K562 (cell line): ENCODE measurements at places on chromosomes 6 and 20.
A peak's percentile ranks its signal among the peaks of the same experiment; 100 is the strongest.

- peak; percentile 77 for DNase-seq
Observed at GRCh38 chr20:46367967-46368901, 38.2 kb downstream of the ELMO2 start.

DNA sequence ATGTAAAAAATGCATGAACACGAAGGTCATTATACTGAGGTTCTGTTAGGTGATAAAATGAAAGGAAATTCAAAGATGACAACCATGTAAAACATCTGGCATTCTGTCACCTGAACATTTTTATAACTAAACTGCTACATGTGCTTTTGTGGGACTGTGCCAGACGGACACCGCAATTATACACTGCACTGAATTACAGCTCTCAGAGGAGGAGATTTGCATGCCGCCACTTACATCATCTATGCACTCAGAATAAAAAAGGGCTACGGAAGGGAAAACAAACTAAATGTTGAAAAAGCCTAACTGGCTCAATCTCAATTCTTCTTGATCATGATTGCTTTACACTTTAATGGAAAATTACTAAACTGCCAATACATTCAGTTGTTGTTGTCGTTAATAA lies 614.0 kb upstream of the EYS start:
- no peak for DNase-seq

DNA sequence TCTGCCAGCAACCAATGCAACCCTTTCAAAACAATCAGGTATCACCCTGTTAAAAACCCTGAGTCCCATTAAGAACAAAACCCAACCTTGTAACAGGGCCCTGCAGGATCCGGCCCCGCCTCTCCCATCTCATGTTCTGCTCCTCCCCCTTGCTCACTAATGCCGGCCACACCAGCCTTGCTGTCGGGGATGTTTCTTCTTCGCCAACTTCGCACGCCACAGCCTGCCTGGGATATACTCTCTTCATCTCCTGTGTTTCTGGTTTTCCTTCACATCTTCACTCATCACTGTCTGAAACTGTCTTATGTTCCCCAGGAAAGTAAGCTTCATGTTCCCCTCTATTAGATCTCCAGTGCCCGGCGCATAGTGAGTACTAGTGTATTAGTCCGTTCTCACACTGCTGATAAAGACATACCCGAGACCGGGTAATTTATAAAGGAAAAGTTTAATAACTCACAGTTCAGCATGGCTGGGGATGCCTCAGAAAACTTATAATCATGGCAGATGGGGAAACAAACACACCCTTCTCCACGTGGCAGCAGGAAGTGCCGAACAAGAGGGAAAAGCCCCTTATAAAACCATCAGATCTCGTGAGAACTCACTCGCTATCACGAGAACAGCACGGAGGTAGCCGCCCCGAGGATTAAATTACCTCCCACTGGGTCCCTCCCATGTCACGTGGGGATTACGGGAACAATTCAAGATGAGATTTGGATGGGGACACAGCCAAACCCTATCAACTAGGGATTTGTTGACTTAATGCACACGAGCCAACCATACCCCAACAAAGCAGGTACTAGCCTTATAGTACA lies 5.1 kb downstream of the TP53RK start:
- DNase-seq: peak; percentile 83

DNA sequence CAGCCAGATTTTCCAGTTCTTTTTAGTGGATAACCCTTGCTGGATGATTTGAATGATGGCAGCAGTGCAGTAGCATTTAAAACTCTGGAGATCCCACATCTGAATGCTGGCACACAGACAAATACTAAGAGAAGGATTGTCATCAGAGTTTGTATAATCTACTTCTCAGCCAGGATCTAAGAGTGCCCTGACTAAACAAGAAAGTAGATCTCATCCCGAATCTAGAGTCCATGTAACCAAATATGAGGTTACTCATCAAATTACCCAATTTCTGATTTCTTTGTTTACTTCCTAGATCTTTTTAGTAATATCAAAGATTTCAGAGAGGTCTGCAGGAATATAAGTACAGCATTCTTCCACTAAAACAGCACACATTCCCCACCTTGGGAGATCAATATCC lies 7.8 kb downstream of the TMC2 start:
- no peak for DNase-seq

GRCh38 chr6:52106994-52107393 lies 19.6 kb upstream of the PKHD1 start:
- DNase-seq: no peak

DNA sequence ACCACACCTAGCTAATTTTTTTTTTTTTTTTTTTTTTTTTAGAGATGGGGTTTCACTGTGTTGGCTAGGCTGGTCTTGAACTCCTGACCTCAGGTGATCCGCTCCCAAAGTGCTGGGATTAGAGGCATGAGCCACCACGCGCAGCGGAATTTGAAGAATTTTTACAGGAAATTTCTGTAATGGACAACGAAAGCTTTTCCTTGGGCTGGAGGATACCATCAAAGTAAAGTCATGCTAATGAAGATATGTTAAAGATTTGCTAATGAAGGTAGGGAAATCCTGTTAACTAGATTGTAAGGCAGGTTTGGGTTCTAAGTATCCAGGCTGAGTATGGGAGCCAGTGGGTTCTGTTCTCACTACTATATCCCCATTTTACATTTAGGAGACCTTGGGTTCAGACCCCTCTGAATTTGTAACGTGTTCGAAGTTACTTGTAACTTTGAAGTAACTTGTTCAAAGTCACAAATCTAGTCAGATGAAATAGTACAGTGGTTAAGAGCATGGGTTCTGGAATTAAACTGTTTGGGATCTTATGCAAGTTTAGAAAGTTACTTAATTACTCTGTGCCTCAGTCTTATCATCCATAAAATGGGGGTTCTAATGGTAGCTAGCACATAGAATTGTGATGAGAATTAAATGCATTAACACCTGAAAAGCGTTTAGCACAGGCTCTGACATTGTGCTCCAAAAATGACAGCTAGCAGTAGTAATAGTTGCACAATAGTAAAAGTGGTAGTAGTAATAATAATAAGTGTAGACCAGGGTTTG lies 123.4 kb upstream of the GPR6 start:
- DNase-seq: no peak

- DNase-seq: peak; percentile 56
Observed at GRCh38 chr20:19583532-19584175, 174.4 kb upstream of the RIN2 start.

DNA sequence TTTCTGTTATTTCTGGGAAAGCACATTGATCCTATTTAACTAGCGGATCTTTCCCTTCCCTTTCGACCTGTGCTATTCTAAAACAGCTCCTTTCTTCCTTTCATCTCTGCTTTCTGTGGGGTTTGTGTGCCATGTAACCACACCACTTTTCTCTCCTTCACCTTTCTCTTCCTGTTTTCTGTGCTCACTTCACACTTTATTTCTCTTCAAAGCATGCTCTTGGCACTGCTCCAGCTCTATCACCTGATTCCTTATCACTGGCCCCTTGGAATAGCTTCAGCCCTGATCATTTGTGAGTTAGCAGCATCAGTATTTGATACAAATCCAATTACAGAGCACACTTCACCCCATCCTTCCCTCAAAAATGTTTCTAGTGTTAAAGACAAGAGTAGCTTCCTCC lies 8.1 kb upstream of the METTL24 start:
- DNase-seq: no peak

GRCh38 chr20:46156065-46156464 lies 38.0 kb downstream of the CD40 start:
- no peak for DNase-seq

DNA sequence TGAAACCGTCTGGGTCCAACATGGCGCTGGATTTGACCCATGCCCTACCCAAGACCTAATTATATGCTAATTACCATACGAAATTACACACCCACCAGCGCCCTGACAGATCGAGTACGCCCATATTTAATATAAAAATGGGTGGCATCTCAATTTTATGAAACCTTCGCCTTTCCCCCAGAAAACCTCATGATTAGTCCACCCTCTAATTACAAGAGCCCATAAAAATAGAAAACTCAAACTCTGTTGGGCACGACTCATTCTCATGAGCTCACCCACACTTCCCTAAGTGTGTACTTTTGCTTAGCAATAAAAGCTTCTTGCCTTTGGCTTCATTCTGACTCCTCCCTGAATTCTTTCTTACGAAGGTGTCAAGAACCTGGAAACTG lies 136.4 kb downstream of the OR2B2 start:
- no peak for DNase-seq

DNA sequence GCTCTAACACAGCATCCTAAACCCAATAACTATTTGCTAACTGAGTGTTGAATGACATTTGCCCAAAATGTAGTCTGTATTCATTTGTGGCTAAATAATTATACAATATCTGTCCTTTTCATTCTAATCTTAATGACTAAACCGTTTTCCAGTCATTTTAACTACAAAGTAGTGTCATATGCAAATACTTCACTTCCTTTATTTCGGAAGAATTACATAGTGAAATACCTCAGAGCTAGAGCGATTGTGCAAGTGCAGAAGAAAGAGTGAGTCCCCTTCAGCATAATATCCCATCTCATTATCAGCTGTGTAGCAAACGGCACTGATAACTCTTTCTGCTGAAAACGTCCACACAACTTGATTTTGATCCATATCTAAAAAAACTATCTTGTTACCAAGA lies 66.2 kb downstream of the ROS1 start:
- DNase-seq: no peak

DNA sequence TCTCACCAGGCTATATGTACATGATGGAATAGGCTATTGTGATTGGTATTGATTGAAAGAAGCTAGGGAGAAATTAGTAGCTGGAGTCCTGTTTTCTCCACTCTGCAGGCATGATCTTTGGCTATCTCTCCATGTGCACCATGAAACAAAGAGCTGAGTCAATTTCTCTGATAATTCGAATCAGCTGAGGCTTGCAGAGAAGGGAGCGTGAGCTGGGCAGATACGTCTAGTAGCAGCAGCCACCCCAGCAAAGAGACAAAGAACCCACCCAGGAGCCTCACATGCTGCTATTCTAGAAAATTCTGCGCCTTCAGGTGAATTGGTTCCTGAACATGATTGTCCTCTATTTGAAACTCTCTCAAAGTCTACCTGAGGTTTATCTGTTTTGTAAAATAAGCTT lies 6.9 kb upstream of the SGK1 start:
- DNase-seq: no peak

GRCh38 chr6:69456086-69456485 lies 340.7 kb downstream of the LMBRD1 start:
- no peak for DNase-seq

- DNase-seq: no peak
Observed at GRCh38 chr20:46630306-46630705, 21.0 kb downstream of the SLC13A3 start.

DNA sequence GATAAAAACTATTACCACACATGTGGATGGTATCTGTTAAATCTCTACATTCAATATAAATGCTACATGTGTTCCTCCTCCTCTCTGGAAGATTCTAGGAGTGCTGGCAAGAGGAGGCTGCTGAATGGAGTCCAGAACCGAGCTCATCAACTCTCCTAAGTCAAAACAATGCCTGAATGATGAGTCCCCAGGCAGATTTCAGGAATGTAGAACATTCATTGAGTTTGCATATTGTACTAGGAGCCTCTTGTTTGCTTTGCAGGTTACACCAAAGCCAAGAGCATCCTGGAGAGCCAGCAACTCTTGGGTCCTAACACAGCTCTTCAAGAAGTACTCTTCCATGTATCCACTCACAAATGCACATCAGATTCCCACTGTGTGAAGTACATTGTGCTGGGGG lies 117.6 kb upstream of the UST start:
- no peak for DNase-seq

DNA sequence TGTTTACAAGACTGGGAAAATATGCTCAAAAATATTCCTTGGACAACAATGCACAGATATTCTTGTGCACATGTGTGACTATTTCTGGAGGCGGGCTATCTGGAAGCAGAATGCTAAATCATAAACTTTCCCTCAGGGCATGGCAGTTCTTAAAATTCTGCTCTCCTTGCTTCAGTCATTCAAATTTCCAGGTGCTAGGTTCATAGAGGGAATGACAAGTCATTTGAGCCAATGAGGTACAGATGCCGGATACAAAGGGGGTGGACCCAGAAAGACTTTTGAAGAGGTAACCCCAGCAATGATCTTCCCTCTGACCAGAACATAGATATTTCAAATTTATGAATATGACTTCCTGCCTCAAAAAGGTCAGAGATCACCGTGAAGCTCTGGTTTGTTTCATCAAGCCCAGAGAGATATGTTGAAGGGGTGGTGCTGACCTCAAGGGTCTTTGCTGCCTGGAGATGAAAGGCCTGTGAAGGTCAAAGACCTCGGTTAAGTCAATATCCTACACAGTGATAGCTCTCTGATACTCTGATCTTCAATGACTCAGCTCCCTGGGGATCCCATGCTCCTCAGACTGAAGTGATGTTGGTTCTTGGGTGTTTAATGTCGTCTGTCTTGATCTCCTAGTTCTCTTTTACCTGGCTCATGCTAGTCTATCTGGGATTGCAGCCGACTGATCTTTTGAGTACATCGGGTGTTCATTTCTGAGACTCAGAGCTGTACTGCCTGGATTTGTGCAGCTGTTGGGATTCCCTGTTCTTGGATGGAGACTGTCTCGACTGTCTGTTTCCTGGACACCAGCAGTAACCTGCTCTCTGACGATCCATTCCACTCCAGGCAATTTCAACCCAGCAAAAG lies 47.5 kb upstream of the TSHZ2 start:
- no peak for DNase-seq

DNA sequence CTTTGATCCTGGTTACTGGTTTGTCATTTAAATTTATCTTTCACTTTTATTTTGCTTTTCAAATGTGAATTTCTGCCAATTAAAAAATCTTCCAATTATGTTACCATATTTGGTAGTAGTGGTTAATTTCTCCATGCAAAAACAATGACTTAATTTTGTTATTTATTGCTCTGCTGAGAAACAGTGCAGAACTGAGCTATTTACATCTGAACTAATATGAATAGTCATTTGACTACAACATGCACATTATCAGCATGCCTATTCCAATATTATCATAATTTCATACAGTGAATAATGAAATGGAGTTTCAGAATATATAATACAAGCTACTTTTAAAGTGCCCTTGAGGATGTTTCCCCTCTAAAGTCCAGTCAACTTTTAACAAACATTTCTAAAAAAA lies 517 bp downstream of the PLN start:
- DNase-seq: no peak

GRCh38 chr20:23125159-23125558 lies 39.0 kb upstream of the CD93 start:
- no peak for DNase-seq

GRCh38 chr6:134123666-134124208 lies 71.3 kb upstream of the SLC2A12 start:
- DNase-seq: peak; percentile 25

GRCh38 chr20:50172347-50173013 lies 18.1 kb upstream of the CEBPB start:
- DNase-seq: peak; percentile 10

- DNase-seq: no peak
Observed at GRCh38 chr20:57611586-57612311, 8.5 kb downstream of the ZBP1 start.

GRCh38 chr20:8616792-8617191 lies 452.1 kb upstream of the PLCB4 start:
- no peak for DNase-seq
